ENCODE measurements at places on chromosomes 2 and 18.
A peak's percentile ranks its signal among the peaks of the same experiment; 100 is the strongest.

DNA sequence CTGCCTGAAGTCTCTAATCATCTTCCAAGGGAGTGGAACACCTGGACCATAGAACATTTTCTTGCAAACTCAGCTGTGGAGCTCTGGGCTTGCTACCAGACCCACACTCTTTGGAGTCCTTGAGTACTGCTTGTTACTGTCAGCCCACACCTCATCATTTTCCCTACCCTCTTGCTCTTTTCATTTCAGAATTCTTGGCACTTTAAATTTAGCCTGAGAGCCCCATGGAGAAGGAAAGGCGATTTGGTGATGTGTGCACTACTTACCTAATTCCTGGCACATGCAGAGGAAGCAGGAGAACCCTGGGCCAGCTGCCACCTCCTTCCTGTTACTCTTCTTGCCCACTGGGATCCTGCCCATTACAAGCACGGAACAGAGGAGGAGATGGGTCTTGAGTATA is 31.7 kb downstream of the TMEM178A start:
- no peak for DNase-seq

DNA sequence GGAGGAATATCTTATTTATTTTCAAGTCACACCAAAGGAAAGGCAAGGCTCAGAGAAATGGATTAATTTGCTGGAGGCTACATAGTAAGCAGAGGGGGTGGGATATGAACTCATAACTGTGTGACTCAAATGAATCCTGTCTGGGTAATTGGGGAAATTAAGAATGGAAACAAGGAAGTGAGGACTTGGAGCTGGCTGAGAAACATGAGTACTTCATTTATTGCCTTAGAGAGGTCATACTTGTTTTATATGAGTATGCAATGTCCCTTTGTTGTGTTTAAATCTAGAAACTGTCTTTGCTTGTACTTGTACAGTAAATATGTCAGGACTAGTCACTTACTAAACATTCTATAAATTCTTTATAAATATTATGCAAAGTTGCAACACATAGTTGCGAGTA is 2166.7 kb upstream of the PIK3C3 start:
- DNase-seq: no peak

DNA sequence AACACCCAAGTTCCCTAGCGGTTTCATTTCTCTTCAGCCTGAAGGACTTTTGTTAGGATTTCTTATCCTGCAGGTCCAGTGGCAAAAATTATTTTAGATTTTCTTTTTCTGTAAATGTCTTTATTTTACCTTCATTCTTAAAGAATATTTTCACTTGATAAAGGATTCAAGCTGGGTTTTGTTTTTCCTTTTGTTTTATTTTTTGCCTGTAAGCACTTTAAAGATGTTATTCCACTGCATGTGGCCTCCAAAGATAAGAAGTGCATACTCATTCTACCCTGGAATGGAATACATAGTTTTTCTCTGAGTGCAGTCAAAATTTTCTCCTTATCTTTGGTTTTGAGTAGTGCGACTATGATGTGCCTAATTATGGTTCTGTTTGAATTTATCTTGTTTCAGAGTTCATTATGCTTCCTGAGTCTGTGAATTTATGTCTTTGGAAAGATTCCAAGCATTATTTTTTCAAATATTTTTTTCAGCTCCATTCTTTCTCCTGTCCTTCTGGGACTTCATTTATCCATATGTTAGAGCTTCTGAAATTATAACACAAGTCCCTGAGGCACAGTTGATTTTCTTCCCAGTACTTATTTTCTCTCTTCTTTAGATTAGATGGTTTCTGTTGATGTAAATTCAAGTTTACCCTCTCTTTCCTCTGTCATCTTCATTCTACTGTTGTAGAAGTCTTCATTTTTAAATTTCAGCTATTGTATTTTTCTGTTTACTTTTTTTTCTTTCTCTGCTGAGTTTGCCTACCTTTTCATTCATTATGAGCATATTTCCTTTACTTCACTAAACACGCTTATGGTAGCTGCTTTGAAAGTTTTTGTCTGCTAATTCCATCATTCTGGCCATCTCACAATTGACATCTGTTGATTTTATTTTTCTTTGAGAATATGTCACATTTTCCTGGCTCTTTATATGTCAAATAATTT is 69.6 kb downstream of the MAPRE2 start:
- no peak for DNase-seq

- peak; percentile 69 for DNase-seq
Observed at GRCh38 chr2:78263571-78263970, 741.4 kb upstream of the LRRTM4 start.

DNA sequence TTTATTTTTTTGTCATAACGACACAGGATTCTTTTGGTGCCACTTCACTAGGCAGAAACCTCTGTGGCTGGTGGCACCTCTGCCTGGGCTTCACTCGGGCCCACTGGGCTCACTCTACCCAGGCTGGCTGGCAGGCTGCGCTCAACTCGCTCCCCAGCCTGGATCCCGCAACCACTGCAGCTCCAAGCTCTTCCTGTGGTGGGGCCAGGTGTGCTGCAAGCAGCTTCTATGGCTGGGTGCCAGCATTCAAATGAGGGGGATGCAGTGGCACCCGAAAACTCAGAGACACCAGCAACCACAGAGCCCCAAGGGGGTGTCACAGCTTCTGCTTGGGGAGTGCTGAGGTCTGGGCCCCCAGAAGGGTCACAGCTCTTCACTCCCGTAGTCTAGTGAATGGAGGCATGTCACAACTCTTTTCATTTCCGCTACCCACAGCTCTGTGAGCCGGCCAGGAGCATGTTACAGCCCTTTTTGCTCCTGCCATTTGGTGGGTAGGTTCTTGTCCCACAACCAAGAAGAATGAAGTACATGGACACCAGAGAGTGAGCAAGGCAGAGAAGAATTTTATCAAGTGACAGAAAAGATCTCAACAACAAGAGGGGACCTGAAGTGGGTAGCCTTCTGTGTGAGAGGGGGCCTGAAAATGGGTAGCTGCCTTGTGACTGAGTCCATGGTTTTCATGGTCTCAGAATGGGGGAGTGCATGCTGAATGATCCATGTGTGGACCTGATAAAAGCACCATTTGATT is 170.1 kb downstream of the UBR3 start:
- DNase-seq: no peak

- DNase-seq: no peak
Observed at GRCh38 chr2:162244541-162245031, 1.3 kb upstream of the FAP start.

- DNase-seq: no peak
Observed at GRCh38 chr18:73793386-73793785, 354.2 kb downstream of the FBXO15 start.

GRCh38 chr18:30676053-30676480 is 366.5 kb downstream of the DSC3 start:
- DNase-seq: no peak

- DNase-seq: no peak
Observed at GRCh38 chr2:29262681-29263260, 147.6 kb downstream of the CLIP4 start.

- no peak for DNase-seq
Observed at GRCh38 chr2:150548527-150548926, 61.1 kb upstream of the RND3 start.

DNA sequence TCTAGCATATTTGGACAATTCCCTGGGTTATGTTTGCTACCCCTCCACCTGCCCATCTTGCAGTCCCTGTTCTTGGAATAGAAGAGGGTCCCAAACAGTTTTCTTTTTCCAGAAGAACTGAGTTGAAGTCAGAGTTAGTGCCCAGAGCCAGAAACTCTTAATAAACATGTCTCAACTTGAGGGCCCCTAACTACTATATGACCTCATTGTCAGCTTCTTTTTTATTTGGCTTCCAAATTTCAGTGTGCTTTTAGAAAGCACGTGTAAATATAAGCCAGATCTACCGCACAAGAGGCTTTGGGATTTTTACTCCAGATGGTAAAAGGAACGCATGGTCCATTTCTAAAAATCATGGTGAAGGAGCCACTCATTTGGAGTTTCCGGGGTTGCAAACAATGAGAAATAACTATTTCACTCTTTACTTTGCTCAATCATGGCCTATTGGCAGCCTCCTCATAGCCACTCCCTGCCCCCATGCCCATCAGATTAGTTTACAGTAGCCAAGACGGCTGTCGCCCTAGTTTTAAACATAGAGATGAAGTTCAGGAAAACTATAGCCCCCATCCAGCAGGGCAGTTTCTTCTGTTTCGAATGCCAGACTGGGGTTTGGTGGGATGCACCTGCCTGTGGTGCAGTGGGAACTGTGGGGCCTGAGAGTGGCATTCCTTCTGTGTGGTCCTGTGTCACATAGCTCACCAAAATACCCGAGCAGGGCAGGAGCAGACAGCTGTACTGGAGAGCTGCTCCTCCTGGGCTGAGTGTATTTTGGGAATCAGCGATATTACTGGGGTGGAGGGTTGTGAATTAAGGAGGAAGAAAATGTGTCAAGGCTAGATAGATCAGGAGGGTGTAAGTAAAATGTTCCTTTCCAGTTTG is 1.7 kb downstream of the MAPRE3 start:
- DNase-seq: no peak

DNA sequence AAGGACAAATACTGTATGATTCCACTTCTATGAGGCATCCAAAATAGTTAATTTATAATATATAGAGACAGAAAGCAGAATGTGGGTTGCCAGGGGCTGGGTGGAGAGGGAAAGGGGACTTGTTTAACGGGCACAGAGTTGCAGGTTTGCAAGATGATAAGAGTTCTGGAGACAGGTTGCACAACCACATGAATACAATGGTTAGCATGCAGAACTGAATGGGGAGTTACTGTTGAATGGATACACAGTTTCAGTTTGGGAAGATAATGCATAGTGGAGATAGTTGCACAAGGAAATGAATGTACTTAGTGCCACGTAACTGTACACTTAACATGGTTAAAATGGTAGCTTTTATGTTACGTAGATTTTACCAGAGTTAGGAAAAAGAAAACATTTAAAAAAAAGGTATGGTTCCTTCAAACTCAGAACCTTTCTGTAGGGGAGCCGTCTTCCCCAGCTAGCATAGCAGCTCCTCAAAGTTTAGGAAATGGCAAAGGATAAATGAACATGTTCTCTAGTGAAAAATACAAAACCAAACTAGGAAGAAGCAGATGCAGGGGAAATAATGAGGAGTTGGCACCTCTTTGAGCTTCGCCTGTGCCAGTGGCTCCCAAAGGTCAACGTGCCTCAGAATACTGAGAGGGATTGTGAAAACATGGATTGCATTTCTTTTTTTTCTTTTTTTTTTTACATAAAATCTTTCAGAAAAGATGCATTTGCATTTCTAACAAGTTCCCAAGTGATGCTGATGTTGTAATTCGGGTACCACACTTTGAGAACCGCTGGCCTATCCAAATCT is 95.2 kb downstream of the ZCCHC2 start:
- DNase-seq: no peak

DNA sequence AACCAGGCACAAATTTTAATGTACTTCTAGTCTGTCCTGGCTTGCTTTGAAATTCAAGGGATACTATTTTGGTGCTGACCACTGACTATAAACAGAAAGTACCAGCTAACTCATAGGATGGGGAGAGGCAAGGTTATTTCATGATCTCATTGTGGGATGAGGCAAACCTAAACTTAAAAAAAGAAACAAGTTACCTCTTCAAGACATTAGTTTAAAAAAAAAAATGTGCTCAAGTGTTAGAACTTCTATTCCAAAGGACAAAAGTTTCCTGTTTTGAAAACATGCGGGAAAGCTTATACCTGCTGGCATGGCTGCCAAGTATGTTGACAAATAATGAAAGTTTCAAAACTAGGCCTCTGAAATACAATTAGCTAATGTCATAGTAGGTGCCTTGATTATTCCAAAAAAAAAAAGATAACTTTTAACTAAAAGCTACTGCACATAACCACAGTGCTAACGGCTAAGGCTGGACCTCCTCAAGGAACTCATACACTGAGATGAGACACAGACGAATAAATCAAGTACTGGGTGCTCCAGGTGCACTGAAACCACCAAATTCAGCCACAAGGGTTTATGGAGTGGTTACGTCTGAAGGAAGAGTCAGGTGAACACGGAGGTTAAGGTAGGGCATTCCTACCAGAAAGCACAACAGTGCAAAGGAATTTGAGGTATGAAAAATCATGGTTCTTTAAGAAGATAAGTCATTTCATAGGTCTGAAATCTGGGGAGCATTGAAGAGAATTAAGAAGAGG is 38.1 kb downstream of the TMEM131 start:
- DNase-seq: no peak

GRCh38 chr2:29057006-29057405 is 17.3 kb downstream of the PCARE start:
- DNase-seq: no peak

DNA sequence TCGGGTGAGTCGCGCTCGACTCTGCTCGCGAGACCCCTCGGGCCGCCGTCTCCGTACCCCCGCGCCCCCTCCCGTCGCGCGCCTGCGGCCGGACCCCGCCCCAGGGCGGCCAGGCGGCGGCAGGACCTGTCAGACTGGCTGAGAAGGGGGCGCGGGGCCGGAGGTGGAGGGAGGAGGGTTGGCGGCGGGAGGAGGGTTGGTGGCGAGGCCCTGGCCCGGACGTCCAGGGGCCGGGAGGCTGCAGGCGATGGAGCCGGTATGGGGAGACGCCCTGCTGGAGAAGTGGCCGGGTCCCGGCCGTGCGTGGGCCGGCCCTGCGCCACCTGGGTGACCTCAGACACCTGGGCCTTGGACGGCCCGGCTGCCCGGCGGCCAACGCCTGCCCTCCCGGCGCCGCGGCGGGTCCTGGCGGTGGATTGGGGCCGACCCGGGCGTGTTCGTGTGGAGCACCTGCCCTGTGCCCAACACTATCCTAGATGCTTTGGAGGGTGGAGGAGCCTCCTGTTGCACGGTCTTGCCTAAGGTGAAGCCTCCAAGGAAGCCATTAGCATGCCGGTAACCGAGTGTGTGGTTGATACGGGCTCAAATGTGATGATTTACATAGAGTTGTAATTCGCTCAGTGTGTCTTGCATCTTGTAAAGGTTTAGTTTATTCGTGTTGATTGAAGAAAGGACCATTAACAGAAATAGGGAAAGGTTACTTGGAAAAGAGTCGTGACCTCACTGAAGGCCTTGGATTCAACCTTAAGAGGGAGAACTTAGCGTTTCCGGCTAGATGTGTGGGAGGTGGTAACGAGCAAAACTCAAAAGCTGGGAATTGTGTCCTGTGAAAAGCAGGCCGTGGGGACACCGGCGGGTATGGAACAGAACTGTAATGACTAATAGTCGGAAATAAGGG is 550 bp downstream of the MYL12B start:
- DNase-seq: no peak

DNA sequence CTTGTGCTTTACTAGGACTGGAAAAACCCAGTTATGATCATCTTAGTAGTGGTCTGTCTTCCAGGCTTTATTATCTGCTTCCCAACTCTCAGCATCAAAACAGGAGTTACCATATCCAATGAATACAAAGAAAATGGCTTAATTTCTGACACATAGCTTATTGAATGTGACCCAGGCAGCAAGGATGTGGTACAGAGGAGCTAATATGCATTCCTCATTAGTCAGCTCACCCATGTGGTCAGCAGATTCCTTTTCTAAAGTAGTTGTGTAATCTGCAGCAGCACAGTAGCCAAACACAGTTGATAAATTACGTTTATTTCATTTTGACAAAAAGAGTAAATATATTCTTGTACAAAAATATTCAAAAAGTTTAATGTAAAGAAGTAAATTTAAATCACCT is 43.6 kb downstream of the TSPYL6 start:
- no peak for DNase-seq

DNA sequence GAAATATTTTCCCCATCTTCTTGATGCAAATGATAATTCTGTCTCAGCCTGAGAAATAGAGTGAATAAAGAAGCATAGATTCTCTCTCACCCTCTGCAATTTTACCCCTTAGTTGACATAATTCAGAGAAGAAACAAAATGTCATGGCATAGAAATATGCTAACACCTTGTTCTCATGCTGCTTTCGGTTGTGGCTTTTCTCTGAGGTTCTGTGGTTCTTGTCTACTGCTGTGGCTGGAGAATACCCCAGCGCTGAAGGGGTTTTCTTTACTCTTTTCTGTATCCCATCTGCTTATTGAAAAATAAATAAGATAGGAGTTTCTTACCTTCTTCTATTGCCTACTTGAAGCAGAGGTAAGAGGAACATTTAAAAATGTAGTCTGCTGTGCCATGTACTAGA is 15.4 kb upstream of the RAB27B start:
- DNase-seq: no peak
